ENCODE measurements at places on chromosomes 1 and 21. TPM values are rescaled to one million over a fixed set of nuclear protein-coding genes. Genes with fewer than 3 reads are reported as not detected.

Gene OR6N1
- 0.20 TPM for total RNA-seq

Gene ERG
- 14.7 TPM for total RNA-seq

Gene AKR7A3
- 9.4 TPM for total RNA-seq

Gene FAM151A
- not detected for total RNA-seq

Gene RNU1-3
- 2,720 TPM for total RNA-seq

Gene CELA3B
- not detected for total RNA-seq

Gene ERI3
- 37.7 TPM for total RNA-seq

DNA sequence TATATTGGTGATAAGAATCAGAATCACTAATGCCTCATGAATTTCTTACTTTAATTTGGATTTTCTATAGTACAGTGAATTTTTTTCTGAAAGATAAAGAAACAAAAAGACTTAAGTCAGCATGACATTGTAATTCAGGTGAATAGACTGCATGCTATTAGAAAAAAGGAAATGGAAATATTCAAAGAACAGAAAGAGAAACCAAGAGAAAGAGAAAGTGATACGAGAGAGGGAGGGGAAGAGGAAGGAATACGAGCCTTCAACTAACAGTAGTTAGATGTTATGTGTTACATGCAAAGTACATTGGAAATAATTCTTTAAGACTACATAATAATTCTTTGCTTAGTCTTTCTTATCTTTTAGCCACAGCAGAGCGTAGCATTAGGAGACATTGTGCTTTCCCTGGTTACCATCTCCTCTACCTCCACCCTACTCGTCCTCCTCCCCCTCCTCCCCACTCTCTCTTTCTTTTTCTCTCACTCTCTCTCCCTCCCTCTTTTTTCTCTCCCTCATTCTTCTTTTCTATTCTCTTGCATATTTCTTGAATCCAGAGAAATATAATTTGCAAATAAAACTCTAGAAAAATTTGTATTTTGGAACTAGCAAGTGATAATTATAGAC, 46.4 kb upstream of the ADGRL4 start:
- H3K27me3 ChIP-seq, result no peaks in the 10 kb centered on the region
- H3K4me1 ChIP-seq, result no peaks in the 10 kb centered on the region
- H3K36me3 ChIP-seq, result no peaks in the 10 kb centered on the region
- peak overlapping the region; percentile 15 for H3K4me3 ChIP-seq
- H3K27ac ChIP-seq, result no peak overlapping the region

GRCh38 chr1:74333244-74333643, 98.1 kb downstream of the TNNI3K start:
- DNase-seq, result no peak
- H3K36me3 ChIP-seq, result no peaks in the 10 kb centered on the region
- H3K4me1 ChIP-seq, result no peaks in the 10 kb centered on the region
- no peak overlapping the region for H3K4me3 ChIP-seq

- H3K4me3 ChIP-seq, result no peak overlapping the region
- no peak for DNase-seq
- no peaks in the 10 kb centered on the region for H3K36me3 ChIP-seq
- peak overlapping the region; percentile 42 for H3K27ac ChIP-seq
- H3K4me1 ChIP-seq, result no peaks in the 10 kb centered on the region
Measured at GRCh38 chr1:186183219-186183618, 191.8 kb downstream of the TPR start.

DNA sequence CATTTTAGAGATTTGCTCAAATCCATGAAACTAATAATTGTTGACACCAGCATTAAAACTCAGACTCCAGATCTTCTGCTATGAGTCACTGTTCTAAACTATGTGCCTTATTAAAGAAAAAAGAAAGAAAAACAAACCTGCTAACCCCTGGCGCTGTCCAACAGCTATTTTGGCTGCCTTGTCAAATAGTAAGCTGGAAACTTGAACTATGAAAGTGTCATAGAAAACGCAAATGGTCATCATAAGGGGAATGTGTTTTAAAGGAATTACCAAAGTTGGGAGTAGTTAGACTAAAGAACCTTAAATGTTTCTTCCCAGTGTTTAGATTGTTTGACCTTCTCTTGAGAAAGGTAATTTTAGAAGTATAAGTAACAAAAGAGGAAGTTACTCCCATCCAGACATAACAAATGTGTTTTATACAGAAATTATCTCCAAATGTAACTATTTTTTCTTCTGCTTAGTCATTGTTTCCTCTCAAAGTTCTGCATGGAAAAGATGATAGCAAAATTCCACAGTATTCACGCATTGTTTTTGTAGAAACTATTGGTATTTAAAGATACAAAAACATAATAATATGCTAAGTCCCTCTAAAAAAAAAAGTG, 272.4 kb downstream of the TPR start:
- DNase-seq, result no peak
- no peaks in the 10 kb centered on the region for H3K27me3 ChIP-seq
- no peaks in the 10 kb centered on the region for H3K36me3 ChIP-seq
- H3K4me3 ChIP-seq, result no peak overlapping the region
- H3K27ac ChIP-seq, result no peak overlapping the region
- H3K4me1 ChIP-seq, result no peaks in the 10 kb centered on the region

DNA sequence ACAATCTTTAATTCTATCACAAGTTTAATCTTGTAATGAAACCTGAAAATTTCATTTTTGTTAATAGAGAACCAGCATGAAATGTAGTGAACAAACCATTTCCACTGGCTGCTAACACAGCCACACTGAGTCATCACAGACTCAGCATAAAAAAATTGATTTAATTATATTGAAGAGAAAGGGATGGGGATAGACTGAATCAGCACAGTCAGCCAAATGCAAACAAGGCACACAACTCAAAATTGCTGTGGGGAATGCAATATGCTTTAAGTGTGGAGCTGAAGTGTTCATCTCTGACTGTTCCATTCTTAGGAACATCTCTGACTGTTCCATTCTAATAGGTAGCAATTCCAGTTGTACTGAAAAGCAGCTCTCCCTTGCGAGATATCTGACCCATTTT, 299.8 kb downstream of the MRPL39 start:
- no peaks in the 10 kb centered on the region for H3K27me3 ChIP-seq
- no peaks in the 10 kb centered on the region for H3K4me1 ChIP-seq
- H3K36me3 ChIP-seq, result no peaks in the 10 kb centered on the region
- no peak for DNase-seq

DNA sequence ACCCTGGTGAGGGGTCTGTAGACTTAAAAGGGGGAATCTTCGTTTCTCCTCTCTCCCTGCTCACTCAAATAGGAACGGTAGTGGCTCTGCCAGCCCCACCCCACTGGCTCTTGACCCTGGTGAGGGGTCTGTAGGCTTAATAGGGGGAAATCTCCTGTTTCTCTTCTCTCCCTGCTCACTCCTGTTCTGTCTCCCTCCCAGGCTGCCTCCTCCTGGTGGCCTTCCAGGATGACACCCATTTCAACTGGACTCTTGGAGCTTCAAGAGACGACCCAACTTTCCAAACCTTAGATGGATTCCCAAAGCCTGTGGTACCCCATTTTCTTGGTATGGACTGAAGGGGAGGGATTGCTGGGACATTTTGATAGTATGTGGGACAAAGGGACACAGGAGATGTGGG, 1.4 kb upstream of the EPHB2 start:
- H3K4me1 ChIP-seq, result peaks cover 19% of the 10 kb centered on the region
- no peak overlapping the region for H3K4me3 ChIP-seq

DNA sequence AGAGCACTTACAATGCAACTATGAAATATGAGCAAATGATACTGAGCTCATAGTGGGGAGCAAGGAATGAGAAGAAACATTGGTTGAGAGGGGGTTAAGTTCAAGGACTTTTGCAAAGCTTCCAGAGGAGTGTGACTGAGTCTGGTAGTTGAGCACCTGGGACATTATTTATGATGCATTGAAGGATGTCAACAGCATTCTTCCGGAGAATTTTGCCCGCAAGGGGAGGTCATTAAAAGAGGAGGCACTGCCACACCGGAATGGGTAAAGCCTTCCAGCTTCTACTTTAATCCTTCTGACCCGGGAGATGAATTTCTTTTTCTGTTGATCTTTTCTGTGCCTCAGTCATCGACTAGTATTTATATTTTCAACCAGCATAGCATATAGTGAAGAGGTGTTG, 208.4 kb upstream of the CAMK1G start:
- DNase-seq, result no peak
- H3K27ac ChIP-seq, result no peak overlapping the region
- H3K4me3 ChIP-seq, result no peak overlapping the region
- no peaks in the 10 kb centered on the region for H3K27me3 ChIP-seq
- H3K36me3 ChIP-seq, result no peaks in the 10 kb centered on the region

DNA sequence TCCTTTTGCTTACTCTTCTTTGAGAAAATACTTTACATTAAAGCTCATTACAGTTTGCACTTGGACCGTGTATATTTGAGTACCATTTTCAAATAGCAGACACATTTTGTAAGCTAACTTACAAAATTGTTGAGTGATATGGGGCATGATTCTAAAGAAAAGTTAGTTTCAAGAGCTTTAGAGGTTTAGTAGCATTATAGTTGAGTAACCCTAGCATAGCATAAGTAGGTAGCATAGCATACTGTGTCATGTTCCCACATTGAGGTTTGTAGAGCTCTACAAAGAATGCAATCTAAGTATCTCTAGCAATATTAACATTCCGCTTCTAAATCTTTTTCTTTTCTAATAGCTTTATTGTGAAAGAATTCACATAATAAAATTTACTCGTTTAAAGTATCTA, 92.0 kb downstream of the ITSN1 start:
- H3K36me3 ChIP-seq, result no peaks in the 10 kb centered on the region
- H3K4me3 ChIP-seq, result no peak overlapping the region
- H3K27ac ChIP-seq, result no peak overlapping the region

GRCh38 chr1:45804669-45804969, 1.2 kb downstream of the MAST2 start:
- H3K36me3 ChIP-seq, result no peaks in the 10 kb centered on the region
- no peak overlapping the region for H3K4me3 ChIP-seq
- no peak for DNase-seq
- no peak overlapping the region for H3K27ac ChIP-seq
- H3K27me3 ChIP-seq, result no peaks in the 10 kb centered on the region

DNA sequence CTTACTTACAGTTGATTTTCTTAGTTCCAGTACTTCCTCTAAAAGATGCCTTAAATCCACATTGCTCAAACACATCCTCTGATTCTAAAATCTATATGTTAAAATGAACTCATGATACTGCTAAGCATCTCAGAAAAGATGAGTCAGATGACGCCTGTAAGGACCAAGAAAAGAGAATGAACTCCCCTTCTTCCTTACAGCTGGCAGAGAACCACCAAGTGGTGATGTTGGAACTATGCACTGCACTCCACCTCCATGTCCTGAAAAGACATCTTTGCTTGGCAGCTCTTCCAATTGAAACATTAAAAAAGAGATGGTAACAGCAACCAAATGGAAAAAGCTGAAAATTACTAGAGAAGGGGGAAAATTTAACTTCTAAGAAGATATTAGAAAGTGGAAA, 648.8 kb downstream of the PTPRC start:
- H3K36me3 ChIP-seq, result no peaks in the 10 kb centered on the region
- DNase-seq, result no peak
- H3K27ac ChIP-seq, result no peak overlapping the region
- no peak overlapping the region for H3K4me3 ChIP-seq
- no peaks in the 10 kb centered on the region for H3K4me1 ChIP-seq

DNA sequence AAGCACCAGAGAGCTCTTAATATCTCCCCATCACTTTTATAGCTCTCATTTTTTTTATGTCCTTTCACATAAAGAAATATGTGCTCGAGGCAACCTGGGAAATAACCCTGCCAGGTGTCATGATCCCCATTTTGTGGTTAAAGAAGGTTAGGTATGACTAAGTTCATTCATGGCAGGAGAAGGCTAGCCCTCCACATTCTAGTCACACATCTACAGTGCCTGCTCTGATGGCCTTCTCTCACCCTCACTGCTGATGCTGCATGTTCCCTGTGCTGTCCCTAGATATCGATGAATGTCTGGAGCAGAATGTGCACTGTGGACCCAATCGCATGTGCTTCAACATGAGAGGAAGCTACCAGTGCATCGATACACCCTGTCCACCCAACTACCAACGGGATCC, 187.5 kb downstream of the TPR start:
- peaks cover 4% of the 10 kb centered on the region for H3K4me1 ChIP-seq
- no peaks in the 10 kb centered on the region for H3K36me3 ChIP-seq
- H3K27me3 ChIP-seq, result no peaks in the 10 kb centered on the region
- no peak overlapping the region for H3K4me3 ChIP-seq

- peak; percentile 66 for DNase-seq
- peak overlapping the region; percentile 1 for H3K27ac ChIP-seq
- H3K27me3 ChIP-seq, result no peaks in the 10 kb centered on the region
- peaks cover 5% of the 10 kb centered on the region for H3K4me1 ChIP-seq
Measured at GRCh38 chr21:42861848-42862400, 17.4 kb downstream of the WDR4 start.

GRCh38 chr1:36392836-36393235, 4.9 kb downstream of the LSM10 start:
- H3K36me3 ChIP-seq, result peaks cover 27% of the 10 kb centered on the region
- no peak for DNase-seq
- H3K27me3 ChIP-seq, result no peaks in the 10 kb centered on the region
- peaks cover 16% of the 10 kb centered on the region for H3K4me1 ChIP-seq
- H3K4me3 ChIP-seq, result no peak overlapping the region

GRCh38 chr1:207186503-207186902, 82.5 kb downstream of the C4BPA start:
- no peak overlapping the region for H3K27ac ChIP-seq
- DNase-seq, result no peak
- H3K27me3 ChIP-seq, result no peaks in the 10 kb centered on the region
- no peaks in the 10 kb centered on the region for H3K36me3 ChIP-seq
- no peak overlapping the region for H3K4me3 ChIP-seq

DNA sequence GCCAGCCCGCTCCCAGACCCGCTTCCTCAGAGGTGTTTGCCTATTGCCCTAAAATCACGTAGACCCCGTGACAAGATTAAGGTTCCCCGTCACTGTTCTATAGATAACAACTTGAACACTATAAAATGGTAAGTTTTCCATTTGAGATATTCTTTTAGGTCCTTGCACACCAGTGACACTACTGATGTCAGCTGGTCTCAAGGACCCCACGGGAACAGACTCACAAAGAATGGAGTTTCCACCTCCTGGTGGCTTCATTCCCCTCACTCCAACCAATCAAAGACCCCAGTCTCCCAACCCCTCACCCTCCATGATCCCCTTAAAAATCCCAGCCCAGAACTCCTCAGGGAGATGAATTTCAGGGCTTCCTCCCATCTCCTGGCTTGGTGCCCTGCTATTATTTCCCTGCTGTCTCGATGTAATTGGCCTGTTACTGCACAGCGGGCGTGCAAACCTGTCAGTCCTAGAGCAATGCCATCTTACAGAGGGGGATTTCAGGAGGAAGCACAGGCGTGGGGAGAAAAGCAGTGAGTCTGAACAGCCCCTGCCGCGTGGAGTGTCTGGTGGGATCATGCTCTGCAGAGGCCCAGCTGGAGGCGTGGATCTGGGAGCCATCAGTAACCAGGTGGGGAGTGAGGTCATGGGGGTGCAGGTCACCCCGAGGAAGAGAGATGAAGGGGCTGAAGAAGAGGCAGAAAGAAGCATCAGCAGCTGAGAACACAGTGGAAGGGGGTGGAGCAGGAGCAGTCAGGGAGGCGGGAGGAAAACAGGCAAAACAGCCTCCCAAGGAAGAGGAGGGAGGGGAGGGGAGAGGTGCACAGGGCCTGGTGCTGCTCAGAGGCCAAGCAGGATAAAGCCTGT, 35.1 kb upstream of the LBR start:
- no peak overlapping the region for H3K4me3 ChIP-seq
- H3K27ac ChIP-seq, result no peak overlapping the region
- H3K4me1 ChIP-seq, result peaks cover 11% of the 10 kb centered on the region
- no peaks in the 10 kb centered on the region for H3K27me3 ChIP-seq
- DNase-seq, result no peak
- H3K36me3 ChIP-seq, result no peaks in the 10 kb centered on the region
